Cerebellar nuclear complex (tissue), 1 donor: ENCODE measurements at places on chromosomes 11 and 22.

DNA sequence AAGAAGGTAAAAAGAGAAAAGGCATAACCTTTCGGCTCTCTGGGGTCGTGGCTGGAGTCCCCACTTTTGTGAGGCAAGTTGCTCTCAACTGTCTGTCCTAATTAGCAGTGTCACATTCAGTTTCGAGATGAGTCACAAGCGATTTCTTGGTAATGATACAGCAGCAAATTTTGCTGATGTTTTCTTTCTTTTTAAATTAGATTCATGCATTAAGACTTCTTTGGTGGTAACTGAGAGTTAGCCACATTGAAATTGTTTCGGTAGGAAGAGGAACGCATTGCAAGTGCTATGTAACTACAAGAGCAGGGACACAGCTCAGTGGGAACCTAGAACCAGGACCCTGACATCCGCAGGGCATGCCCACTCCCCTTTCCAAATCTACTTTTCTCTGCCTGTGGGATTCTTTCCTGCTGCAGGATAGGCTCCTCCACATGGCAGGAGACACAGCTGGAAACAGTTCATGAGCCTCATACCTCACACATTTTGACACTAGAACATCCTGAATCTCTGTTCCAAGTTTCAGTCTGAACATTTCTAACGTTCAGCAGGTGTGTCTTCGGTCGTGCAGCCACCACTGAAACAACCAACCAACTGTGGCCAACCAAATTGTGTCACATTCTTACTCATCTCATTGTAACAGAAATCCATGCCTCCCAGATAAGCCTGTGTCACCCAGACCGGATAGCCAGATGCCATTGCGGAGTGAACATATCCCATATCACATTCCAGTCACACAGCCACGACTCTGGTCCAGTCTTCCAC, 987.6 kb downstream of the NTM start:
- DNase-seq = no peak

GRCh38 chr11:94926698-94927237, 46.6 kb downstream of the CWC15 start:
- no peak for DNase-seq

GRCh38 chr11:81377418-81377817, 1356.2 kb downstream of the FAM181B start:
- no peak for DNase-seq

DNA sequence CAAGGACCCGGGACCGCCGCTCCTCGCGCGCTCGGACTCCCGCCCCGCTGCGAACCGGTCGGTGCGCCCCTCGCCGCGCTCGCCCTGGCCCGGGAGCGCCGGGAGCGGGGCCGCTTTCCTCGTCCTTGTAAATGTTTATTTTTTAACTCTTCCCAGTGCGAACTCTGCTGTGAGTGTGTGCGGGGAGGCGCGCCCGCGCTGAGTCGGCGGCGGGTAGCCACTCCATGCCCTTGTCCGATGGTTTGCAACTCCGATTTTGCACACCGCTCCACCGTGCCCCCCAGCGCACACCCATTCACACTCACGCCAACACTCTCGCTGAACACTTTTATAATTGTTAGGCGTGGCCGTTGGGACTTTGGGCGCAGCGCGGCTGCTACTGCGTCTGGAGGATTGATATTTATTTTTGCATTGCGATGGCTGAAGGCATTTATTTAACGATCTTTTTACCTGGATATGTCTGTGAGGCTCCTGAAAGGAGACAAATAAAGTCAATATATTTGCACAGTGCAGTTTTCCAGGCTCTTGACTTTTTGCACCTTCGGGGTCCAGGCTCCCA, 1.0 kb downstream of the C11orf96 start:
- DNase-seq = no peak

- DNase-seq = no peak
Observed at GRCh38 chr22:49634006-49634772, 193.5 kb downstream of the BRD1 start.

DNA sequence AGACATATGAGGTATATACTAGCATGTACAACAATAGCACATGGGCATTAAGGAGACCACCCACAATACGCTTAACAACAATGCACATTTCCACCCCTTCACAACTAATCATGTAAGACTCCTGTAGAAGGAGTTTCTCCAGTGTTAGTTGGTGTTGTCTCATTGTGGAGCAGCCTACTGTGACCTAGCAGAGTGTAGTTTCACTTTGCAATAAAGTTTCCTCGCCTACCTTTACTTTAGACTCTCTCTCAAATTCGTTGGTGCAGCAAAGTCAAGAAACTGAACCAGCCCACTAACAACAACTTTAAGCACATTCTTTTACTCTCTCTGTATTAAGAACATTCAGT, 863.6 kb downstream of the FAM181B start:
- DNase-seq = no peak

DNA sequence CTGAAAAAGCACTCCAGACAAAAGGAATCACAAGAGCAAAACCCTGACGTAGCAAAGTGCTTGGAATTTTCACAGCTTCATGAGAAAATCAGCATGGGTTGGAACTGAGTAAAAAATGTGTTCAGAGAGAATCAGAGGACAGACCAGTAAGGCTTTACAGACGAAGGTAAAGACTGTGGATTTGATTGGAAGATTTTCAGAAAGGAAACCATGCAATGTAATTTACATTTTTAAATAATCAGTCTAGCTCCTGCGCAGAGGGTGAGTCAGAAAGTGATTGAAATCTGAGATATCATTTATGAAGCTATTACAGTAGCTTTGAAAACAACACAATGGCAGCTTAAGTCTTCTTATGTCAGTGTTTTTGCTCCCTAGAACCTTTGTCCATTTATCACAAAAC, 1122.3 kb downstream of the LRRC4C start:
- DNase-seq = no peak

GRCh38 chr22:28907311-28908008, 24.1 kb downstream of the ZNRF3 start:
- DNase-seq = no peak

DNA sequence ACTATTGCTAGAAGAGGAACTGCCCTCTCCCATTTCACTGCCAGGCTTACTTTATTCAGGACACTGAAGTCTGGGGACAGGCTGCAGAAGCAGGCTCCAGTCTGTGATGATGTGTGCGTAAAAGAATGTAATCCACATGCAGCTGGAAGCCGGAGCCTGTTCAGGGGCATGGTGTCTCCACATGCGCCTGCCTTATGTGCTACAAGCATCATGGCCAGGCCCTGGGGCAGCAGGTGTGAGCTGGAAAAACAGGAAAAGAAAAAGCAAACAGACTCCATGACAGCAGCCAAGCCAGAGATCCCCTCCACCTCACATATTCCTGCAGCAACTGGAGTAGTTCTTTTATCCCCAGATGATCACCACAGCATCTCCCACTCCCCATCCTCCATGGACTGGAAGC, 33.4 kb downstream of the ARFGAP2 start:
- no peak for DNase-seq

DNA sequence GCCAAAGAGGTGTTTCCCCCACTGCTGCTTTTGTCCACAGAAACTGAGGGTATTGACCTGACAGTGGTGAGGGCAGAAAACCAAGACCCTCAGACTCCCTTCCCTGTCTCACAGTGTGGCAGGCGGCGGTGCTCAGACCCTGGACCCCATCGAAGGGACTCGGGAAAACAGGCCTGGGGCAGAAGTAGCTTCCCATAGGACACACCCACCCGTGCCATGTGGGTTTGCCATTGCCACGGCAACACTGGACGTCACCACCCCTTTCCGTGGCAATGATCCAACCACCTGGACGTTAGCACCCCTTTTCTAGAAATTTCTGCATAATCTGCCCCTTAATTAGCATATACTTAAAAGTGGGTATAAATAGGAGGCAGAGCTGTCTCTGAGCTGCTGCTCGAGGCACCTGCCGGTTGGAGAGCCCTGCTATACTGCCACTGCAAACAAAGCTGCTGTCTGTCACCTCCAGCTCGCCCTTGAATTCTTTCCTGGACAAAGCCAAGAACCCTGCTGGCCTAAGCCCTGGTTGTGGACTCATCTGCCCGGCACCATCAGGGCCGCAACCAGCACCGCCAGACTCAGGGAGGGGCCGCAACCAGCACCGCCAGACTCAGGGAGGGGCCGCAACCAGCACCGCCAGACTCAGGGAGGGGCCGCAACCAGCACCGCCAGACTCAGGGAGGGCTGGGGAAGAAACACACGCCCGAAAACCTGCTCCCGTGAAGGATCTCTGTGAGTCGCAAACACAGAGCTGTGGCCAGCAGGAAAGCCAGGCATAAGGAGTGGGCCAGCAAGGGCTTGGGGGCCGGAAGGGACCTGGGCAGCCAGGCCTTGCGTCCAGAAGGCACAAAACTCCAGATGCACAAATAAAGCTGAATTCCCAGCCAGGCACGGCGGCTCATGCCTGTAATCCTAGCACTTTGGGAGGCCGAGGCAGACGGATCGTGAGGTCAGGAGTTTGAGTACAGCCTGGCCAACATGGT, 10.4 kb downstream of the MLC1 start:
- no peak for DNase-seq

DNA sequence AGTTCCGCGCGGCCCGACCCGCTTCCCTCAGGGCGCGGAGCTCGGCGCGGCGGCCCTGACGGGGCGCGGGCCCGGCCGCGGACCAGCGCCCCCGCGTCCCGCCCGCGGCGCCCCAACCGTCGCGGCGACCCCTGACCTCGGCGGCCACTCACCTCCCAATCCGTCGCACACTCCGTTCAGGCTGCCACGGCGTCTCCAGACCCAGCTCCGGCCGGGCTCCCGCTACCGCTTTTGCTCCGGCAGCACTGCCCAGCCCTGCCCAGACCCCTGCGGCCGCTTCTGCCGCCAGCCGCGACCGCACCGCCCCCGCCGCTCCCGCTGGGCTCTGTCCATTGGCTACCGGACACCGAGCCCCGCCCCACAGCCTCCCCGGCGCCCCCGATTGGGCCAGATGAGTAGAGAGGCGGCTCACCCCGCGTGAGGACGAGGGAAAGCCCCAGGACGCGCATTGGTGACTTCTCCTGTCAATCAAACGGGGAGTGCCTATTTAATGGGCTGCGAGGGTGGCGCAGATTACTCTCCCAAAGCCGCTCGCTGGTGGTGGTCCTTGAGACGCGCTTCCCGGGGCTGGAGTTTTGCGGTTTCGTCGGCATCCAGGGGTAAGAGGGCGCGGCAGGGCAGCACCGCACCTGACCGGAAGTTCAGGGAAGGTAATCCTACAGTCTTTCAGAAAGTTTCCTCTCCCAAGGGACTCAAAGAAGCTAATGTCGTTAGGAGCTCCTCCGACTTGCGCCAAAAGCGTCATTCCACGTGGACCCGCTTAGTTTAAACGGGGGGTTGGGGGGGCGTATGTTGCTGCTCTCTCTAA, at the start of gene PACSIN2:
PACSIN2 (minus strand) TSS at position 281 of the 808 bp plus-strand sequence. CDS start 103,069 bp downstream, outside the sequence.
- DNase-seq = peak; percentile 97

DNA sequence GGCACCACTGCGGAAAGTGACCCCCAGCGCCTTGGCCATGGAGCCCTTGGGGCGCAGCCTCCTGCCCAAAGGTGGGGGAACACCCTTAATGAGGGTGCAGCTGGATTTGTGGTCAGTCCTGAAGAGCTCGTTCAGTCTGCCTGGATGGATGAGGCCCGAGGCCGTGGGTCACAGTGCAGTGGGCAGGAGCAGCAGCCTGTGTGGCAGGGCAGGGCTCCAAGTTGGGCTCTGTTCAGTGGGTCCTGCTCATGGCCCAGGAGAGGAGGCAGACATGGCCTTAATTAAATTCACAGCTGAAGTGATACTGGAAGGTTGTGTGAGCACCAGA, 33.3 kb downstream of the FAM83F start:
- DNase-seq = no peak

DNA sequence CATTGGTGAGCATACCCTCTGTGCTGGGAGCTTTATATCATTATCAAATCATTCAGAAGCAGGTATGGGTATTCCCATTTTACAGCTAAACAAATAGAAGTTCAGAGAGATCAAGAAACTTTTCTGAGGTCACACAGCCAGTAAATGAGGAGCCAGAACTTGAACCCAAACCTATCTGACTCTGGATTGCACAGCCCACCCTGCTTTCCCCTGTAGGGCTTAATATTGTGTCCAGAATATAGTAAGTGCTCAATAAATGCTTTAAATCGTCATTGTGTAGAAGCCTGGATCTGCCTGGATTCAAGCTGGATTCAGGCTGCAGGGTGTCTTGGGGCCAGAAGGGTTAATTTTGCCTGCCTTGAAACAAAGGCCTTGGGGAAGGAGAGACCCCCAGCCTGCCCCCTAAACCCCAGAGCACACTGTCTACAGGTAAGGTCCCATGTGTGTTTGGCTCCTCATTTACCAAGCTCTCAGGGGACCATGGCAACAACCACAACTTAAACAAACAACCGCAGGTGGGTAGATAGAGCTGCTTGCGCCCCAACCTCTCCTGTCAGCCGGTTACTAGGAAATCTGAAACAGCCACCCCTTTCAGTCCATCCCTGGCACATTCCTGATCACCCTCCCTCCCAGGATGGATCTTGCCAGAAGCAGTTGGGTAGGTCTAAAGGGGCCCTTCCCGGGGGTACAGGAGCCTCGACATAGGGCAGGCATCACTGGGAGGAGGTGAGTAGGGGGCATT, 3.0 kb upstream of the SEC14L3 start:
- no peak for DNase-seq

GRCh38 chr22:44116331-44116730, 64.4 kb upstream of the PARVG start:
- DNase-seq = no peak

DNA sequence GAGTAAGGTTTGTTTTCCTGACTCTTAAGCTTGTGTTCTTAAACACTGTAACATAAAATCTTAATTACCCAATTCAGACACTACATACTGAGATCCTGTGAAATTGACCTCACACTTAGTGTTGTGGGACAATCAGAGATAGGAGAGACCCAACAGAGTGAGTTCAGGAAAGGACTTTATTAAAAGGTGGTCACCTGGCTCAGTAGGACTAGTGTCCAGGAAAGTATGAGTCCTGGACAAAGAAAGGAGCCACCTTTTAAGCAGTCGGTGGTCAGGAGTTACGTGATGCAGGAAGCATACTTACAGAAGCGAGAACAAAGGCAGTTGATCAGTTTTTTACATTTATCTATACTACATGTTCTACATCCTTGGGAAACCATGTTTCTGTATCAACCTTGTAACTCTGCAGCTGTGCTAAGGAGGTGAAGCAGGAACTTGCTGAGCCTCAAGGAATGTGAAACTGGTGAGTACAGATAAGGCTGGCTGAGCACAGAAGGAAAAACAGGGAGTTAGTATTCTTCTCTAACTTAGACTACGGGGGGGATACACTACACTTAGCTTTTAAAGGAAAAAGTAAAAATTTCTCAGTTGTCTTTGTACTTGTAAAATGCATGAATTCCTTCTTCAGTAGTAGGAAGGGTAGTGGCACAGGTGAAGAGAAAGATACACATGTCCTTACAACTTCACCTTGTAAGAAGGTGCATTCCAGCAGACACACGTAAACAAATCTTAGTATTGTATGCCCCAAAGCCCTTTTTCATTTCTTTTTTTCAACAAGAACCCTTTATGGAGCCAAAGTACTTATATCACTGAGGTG, 15.1 kb downstream of the OR51E1 start:
- no peak for DNase-seq

- DNase-seq = no peak
Observed at GRCh38 chr11:107953446-107953845, 25.2 kb downstream of the RAB39A start.

- no peak for DNase-seq
Observed at GRCh38 chr11:75721852-75722668, 4.4 kb downstream of the MOGAT2 start.

- no peak for DNase-seq
Observed at GRCh38 chr22:17267661-17268330, 48.6 kb upstream of the ADA2 start.
